Kasumi-1 (cell line): ENCODE measurements at places on chromosomes 7 and 10.
A peak's percentile ranks its signal among the peaks of the same experiment; 100 is the strongest.

- DNase-seq: no peak
Observed at GRCh38 chr7:26331113-26331512, 39.5 kb downstream of the SNX10 start.

DNA sequence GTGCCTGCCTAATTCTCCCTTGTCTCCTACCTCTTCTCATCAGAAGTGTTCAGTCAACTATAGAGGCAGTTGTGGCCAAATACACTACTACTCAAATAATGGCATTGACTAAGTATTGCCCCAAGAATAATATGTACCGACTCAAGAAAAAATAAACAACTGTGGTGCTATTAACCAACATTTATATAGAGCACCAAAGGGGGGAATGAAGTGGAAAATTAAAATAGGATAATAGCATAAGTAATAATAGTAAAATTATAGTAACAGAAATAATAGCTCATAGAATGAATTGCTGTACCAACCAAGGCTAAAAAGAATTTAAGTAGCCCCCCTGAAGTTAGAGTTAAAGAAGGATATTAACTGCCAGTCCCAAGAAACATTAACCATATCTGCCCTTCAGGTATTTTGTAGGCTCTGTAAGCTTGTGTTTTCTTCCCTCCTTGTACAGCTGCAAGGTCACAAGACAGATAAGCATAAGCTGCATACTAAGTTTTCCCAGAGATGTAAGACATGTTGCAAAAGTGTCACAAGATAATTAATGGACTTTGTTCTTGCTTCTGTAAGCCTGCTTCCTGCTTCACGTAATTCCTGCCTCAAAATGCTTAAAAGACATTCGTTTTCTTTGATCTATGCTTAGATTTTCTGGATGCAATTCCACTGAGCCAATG lies 10.9 kb upstream of the CYREN start:
- no peak for DNase-seq

DNA sequence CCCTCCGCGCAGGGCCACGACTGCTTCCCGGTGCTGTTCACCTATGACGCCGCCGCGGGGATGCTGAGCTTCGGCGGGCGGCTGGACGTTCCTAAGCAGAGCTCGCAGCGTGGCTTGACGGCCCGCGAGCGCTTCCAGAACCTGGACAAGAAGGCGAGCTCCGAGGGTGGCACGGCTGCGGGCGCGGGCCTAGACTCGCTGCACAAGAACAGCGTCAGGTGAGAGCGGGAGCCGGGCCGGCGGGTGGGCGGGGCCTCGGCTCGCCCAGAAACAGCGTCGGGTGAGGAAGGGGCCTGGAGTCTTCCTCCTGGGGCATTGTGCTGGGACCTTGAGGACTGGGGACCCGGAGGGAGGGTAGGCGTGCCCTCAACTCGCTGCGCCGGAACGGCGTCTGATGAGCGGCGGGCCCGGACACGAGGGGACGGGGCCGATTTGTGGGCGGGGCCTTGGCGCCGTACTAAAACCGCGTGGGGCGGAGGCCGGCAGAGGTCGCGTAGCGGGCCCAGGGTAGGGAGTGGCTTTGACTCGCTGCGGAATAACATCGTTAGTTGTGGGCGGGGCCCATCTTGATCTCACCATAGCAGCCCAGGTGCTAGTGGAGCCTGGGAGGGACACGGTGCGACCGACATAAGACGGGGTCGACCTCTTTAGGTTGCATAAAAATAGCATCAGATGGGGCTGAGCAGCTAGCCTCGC lies 15.6 kb downstream of the PDAP1 start:
- DNase-seq: no peak

DNA sequence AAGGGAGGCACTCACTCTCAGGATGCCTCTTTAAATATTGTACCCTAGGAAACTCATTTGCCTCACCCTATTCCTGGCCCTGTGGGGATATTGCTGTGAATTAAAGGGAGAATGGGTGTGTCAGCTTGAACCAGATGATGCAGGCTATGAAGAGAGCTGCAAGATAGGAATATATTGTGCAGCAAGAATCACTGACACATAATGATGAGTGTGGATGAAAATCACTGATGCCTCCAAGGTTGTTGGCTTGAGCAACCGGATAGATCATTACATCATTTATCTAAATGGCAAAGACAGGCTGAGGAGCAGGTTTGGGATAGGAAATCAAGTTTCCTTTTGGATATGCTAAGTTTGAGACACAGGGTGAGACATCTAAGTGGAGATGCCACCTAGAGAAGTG lies 6.2 kb downstream of the SLC26A4 start:
- no peak for DNase-seq

DNA sequence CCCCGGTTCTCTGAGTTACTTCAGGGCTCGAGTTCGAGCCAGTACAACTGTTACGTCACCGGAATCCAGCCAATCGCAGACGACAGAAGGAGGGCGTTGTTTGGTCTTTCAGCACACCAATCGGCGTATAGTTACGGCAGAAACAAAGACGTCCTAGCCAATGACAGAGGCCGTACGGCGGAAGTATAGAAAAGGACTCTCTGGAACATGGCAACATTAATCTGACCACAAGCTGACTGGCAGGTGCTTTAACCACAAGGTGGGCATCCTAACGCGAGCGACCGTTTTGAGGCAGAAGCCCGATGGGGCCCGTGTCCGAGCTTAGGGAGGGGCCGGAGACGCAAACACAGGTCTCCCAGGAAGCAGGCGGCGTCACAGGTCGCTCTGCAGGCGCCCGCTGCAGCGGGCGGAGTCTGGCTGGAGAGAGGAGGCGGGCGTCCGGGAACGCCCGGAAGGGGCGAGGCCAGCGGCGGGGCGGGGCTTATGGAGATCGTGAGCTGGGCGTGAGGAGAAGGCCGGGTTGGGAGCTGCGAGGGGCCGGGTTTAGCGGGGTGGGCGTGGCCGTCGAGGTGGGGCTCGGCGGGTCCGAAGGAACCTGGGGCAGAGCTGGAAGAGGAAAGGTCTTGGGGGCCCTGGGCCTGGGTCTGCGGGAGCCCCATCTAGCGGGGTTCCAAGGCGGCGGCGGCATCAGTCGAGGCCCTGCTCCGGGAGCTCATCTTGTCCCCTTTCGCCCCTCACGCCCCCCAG lies at the start of gene MOSPD3:
TSS of gene MOSPD3 (plus strand) at position 558 of the 747 bp plus-strand sequence. CDS start 252 bp downstream, outside the sequence.
- DNase-seq: peak; percentile 99

GRCh38 chr10:66239062-66239461 lies 686.8 kb upstream of the LRRTM3 start:
- no peak for DNase-seq

DNA sequence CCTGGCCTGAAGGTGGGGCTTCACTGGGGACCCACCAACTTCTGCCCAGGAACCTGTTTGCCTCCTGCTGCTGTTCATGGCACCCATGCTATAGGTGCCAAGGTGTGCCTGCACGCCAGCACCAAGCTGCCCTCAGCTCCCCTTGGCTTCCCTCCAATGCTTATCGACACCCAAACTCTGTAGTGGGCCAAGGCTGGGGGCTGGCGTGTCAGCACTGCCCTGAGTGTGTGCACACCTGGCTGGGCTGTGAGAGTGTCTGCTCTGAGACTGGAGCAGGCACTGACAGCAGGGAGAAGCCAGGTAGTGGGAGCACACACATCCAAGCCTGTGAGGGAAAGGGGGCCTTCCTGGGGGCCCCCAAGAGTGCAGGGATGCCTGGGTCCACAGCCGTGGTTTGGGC lies 43.1 kb upstream of the TUBB8 start:
- no peak for DNase-seq

DNA sequence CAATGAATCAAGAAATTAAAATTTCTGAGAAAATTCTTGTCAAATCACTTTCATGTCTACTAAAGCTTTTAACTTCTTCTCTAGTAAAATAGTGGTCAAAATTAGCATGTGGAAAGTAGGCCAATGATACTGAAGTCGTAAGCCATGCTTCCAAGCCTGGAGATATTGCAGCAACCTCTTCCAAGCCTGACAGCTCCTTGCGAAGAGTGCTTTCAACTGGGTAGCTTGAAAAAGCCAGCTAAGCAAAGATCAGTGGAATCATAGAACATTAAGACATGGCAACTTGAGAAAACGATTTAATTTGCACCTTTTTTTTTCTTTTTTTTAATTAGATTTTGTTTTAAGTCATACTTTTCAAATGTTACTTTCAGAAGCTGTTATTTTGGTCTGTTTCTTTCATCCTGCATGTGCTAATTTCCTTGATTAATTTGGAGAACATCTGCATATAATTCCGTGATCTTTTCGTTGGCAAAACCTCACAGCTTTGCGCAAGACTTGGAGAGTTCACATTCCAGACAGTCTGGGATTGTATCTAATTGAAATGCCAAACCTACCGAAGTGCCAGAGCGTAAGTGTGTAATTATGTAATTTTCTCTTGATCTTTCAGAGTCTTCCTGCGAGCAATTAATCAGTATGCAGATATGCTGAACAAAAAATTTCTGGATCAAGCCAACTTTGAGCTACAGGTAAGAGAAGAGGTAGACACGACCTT lies 142.2 kb upstream of the INSYN2A start:
- DNase-seq: no peak

GRCh38 chr10:110226543-110226925 lies 19.1 kb downstream of the MXI1 start:
- DNase-seq: peak; percentile 96

DNA sequence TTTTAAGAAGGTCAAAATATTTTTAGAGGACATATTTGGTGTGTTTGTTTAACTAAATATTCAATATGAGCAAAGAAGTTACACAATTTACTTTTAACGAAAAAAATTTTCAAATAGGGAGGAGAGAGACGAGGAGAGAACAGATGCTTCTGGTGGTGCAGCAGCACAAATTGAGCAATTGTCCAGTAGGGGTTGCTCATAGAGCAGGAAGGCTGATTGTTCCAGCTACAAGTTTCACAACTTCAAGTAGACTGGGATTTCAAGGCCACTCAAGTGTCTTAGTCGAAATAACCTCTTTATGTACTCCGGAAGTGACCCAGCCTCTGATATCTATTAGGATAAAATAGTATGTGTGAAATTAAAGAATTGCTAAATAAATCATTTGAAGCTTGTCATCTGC lies 197.9 kb downstream of the HDAC9 start:
- peak; percentile 1 for DNase-seq

DNA sequence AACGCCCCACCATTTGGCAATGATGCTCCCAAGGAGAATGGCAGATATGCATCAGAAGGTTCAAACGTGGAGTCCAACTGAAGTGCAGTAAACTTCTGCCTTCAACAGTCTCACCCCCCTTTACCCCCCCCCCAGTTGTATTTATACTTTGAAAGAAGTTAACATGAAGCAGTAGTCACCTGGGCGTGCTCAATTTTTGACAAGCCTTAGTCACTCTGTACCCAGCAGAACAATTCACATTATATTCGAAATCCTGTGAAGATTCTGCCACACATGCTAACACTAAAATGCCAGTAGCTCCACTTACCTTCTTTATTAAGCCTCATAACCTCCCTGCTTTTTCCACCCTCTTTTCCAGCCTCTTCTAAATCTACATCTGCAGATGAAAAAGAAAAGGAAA lies 894 bp downstream of the ATXN7L1 start:
- DNase-seq: no peak

GRCh38 chr10:105010411-105011121 lies 369.5 kb downstream of the SORCS3 start:
- DNase-seq: no peak

DNA sequence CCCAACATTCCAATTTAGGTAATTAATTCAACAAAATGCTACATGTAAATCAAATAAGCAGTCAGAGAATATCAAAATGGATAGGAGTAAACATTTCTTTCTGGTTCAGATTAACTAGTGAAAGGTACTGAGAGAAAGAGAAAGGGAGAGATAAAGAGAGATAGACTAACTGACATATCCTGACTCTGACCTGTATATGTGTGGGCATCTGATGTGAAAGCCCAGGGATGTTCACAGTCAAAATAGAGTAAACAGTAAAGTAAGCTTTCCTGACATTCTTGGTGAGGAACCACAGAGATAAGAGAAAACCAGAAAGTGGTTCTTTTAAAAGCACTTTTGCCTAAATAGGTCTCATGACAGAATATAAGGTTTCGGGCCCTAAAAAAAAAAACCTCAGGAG lies 37.5 kb upstream of the ANK3 start:
- DNase-seq: no peak

GRCh38 chr10:59617996-59618395 lies 91.7 kb downstream of the SLC16A9 start:
- DNase-seq: no peak

- DNase-seq: peak; percentile 88
Observed at GRCh38 chr7:64887756-64888508, 15.1 kb upstream of the ZNF273 start.

- no peak for DNase-seq
Observed at GRCh38 chr7:40697653-40698052, 562.8 kb downstream of the SUGCT start.

DNA sequence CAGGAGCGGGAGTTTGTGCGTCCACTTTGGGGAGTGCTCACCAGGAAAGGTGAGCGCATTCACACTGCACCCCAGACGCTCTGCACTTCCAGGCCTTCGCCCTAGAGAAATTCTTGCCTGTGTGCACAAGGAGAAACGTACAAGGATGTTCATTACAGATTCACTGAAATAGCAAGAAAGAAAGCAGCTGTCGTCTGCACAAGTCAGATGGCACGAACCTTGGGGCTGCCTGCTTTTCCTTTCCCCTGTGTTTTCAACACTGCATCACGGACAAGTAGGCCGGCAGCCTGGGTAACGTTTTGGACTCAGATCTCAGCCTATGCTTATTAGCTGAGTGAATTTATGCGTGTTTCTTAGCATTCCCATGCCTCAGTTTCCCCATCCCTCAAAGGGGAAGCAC lies 546.8 kb upstream of the FOXK1 start:
- no peak for DNase-seq

GRCh38 chr10:62354916-62355315 lies 19.3 kb upstream of the ZNF365 start:
- no peak for DNase-seq

- no peak for DNase-seq
Observed at GRCh38 chr7:100561491-100562194, 12.1 kb downstream of the SAP25 start.

- DNase-seq: no peak
Observed at GRCh38 chr7:137302081-137302480, 41.5 kb downstream of the PTN start.

DNA sequence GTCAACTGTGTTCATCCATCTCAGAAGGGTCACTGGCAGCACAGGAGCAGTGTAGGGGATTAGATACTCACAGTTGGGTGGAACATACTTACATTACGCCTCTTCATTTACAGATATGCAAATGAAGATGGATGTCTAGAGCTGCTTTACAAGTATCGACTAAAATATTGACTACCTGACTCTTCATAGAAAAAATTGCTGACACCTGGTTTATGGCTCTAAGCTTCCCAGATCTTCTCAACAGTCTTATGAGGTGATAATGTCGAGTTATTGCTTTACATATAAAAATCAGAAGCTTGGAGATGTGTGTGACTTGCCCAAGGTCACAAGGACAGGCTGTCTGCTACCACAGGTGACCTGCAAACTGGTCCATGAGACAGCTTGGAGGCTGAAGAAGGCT lies 677.2 kb downstream of the TYW1 start:
- DNase-seq: no peak

GRCh38 chr7:49631071-49631815 lies 142.2 kb upstream of the VWC2 start:
- DNase-seq: peak; percentile 6

- DNase-seq: no peak
Observed at GRCh38 chr7:37385787-37386186, 62.9 kb downstream of the ELMO1 start.
